Smooth muscle cell of the brain vasculature (primary cell): ENCODE measurements at places on chromosomes 11 and 22.

DNA sequence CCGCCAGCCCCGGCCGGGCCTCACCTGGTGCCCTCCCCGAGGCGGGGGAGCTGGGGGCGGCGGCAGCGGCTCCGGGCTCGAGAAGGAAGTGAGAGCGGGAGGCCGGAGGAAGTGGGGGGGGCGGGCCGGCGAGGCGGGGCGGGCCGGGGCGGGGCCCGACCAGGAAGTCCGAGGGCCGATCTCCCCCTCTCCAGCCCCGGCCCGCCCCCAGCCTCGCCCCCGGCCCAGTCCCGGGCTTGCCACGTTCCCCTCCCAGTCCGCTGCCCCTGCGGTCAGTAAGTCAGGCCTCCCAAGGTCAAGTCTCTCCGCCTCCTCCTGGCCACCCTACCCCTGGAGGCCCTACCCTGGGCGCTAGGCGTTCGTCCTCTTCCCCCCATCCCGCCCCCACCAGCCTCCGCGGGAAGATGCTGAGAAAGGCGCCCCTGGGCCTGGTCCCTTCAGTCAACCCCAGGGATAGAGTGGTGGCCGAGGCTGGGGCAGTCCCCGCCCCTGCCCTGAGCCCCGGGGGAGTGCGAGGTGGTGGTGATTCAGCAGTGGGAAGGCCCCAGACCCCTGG, at the start of gene RHOG:
Gene RHOG, minus strand, starts transcription at position 90 of the 556 bp plus-strand sequence. CDS start 12,821 bp downstream, outside the sequence.
- no peak for DNase-seq

DNA sequence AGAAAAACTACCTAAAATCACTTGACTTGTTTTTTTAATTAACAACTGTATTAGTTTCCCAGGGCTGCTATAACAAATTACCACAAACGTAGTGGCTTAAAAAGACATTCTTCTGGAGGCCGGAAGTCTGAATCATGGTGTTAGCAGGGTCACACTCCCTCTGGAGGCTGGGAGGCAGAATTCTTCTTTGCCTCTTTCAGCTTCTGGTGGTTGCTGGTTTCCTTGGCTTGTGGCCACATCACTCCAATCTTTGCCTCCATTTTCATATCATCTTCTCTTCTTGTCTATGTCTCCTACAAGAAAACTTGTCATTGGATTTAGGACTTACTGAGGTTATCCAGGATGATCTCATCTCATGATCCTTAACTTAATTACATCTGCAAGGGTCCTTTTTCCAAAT, 7.4 kb upstream of the INCENP start:
- no peak for DNase-seq

DNA sequence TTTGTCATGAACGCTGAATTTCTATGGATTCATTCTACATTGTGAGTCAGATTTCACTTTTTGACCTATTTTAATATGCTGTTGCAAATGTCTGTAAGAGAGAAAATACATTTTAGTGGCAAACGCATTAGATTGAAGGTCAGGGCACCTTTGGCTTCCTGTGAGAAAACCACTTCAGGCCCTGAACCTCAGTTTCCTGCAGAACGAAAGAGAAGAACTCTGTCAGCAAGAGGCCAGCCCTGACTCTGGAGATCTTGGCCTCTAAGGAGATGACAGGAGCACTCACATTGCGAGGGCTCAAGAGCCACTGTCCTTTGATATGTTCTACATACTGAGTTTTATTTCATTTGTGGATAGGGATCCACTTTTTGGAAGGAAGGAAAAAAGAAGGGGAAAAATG, 83.6 kb downstream of the KCNJ1 start:
- DNase-seq, result no peak

DNA sequence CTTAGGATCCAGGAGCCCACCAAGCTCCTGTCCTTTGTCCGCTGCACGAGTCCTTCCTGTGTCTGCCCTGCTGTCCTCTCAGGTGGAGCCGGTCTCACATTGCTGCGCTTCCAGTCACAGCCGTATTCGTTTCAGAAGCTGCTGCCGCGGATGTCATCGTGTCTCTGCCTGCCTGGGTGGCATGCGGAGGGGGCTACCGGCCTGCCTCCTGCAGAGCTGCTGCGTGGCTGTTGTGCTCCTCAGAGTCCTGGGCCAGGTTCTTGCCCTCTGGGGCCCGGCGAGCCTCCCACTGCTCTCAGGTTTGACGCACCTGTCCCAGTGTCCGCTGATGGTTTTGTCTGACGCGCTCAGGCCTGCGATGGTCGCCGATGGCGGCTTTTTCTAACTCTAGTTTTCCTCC, 254.2 kb downstream of the TBC1D22A start:
- DNase-seq, result no peak

- DNase-seq, result no peak
These were observed 9.9 kb upstream of the OR51V1 start for GRCh38 chr11:5210376-5210885.

GRCh38 chr11:67375320-67376055, 2.1 kb upstream of the CLCF1 start:
- DNase-seq, result no peak

DNA sequence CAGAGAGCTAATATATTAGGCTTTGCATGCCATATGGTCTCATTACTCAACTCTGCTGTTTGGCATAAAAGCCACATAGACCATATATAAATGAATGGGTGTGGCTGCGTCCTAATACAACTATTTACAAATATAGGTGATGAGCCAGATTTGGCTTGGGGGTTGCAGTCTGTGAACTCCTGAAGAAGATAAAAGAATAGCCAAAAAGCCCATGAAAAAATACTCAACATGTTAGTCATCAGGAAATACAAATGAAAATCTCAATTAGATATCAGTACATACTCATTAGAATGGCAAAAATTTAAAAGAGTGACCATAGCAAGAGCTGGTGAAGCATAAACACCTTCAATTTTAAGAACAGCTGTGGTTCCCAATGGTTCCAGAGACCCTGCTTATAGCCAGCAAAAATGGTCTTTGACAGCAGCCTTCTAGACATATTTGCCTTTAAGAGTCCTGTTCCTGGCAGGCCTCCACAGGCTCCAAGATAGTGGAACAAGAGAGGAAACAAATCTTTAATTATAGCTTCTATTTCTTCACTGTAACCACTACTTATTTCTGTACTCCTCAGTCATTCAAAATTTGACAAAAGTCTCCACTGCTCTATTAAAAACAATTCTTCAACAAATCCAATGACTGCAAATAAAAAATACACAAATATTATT, 16.1 kb downstream of the C2CD3 start:
- no peak for DNase-seq

- DNase-seq, result no peak
These were observed 2.7 kb downstream of the ZNF215 start for GRCh38 chr11:6928916-6929315.

- no peak for DNase-seq
These were observed 99.0 kb downstream of the CASP12 start for GRCh38 chr11:104799251-104799650.

DNA sequence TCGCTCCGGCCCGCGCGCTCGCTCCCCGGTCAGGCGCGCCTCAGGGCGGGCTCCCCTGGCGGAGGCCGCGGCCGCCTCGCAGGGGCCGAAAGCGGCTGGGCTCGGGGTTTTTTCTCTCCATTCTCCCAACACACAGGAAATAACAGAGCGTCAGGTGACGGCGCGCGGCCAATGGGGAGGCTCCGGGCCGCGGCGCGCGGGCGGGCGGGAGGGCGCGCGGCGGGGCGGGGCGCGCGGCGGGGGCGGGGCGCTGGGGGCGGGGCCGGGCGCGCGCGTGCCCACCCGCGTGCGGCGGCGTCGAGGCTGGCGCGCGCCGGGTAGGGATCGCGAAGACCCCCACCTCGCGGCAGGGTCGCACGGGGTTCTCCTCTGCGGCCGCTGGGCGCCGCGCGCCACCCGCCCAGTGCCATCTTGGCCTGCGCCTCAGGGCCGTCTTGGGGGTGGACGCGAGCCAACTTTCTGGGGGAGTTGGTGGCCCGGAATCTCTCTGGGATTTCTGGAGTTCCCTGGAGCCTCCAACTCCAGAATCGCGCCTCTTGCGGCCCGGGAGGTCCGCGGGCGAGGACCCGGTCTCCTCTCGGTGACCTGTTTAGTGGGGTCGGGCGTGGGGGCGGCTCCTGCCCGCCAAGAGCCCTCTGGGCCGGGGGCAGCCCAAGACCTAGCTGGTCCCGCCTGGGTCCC, at the start of gene TCF20:
Gene TCF20, minus strand, starts transcription at position 144 of the 681 bp plus-strand sequence. CDS start 55,348 bp downstream, outside the sequence.
- no peak for DNase-seq
